Activated naive CD8-positive, alpha-beta T cell treated with anti-CD3 and anti-CD28 coated beads, Interleukin-2, amount 10 ng/mL, durations not matched to agents 7 days and 5 days (primary cell): ENCODE measurements at places on chromosomes 7 and 10. TPM values are rescaled to one million over a fixed set of nuclear protein-coding genes. Genes with fewer than 3 reads are reported as not detected.
A peak's percentile ranks its signal among the peaks of the same experiment; 100 is the strongest.

DNA sequence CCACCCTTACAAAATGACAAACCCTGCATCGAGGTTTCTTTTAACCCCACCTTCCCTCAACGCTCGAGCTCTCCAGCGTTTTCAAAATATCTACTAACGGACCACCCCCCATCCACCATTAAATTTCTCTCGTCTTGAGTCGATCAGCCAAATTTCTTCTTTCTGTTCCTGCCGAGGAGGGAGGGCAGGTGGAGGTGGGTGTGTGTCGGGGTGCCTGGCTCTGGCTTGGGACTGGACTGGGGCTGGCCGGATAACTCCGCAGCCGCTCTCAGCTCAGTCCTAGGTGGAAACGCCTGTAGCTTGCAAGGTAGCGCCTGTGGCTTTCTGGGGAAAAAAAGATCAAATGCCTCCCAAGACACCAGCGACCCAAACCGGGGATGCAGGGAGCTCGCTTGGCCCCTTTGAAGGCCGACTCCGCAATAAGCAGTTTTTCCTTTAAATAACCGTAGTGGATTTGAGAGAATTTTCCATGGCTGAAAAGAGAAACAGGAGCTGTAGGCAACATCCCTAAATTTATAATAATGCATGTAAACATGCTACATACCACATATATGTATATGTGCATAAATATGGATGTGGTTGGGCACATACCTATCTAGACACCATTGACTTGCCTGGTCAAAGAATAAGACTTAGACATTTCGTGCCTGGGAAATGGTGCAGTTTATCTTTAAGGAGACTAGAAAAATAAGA lies 1.9 kb upstream of the TMEM178B start:
- peak; percentile 33 for DNase-seq

DNA sequence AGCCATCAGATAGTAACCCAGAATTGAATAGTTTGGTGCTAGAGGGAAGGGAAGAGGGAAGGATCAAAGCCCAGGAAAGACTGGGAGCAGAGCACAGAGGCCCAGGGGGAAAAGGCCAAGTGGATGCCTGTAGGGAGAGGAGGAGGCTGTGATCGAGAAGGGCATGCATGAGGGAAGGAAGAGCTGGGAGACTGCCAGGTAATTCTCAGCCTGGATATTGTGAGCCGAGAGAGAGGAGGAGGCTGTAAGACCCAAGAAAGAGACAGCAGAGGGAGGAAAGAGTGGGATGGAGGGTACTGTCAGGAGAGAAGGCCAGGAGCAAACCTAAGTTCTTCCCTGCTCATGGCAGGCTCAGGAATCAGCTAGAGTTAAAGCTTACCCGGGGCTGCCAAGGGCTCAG lies 178.2 kb downstream of the CCDC3 start:
- DNase-seq: no peak

- DNase-seq: no peak
These were observed 964.1 kb downstream of the GRID1 start for GRCh38 chr10:85402541-85402940.

- DNase-seq: no peak
These were observed 14.2 kb downstream of the SKAP2 start for GRCh38 chr7:26850193-26850651.

- DNase-seq: no peak
These were observed 204.3 kb downstream of the CHCHD3 start for GRCh38 chr7:132877573-132877972.

DNA sequence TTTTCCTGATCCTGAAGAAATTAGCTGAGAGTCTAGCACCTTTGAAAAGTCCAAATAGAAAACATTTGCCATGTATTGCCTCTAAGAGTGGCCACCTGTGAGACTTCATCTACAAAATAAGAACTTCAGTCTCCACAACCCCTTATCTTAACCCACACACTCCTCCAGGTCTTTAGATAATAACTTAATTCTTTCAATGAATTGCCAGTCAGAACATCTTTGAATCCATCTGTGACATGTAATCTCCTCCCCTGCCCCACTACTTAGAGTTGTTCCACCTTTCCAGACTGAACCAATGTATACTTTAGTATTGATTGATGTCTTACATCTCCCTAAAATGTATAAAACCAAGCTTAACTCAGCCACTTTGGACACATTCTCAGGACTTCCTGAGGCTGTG lies 84.4 kb upstream of the FAM171A1 start:
- no peak for DNase-seq

The LIPM gene
- total RNA-seq: not detected

The SEMA3E gene
- total RNA-seq: not detected
